ENCODE measurements at places on chromosomes 4 and X. TPM values are rescaled to one million over a fixed set of nuclear protein-coding genes. Genes with fewer than 3 reads are reported as not detected.

- DNase-seq, result peak; percentile 16
Observed at GRCh38 chrX:71181558-71181909, 36.9 kb downstream of the NLGN3 start.

DNA sequence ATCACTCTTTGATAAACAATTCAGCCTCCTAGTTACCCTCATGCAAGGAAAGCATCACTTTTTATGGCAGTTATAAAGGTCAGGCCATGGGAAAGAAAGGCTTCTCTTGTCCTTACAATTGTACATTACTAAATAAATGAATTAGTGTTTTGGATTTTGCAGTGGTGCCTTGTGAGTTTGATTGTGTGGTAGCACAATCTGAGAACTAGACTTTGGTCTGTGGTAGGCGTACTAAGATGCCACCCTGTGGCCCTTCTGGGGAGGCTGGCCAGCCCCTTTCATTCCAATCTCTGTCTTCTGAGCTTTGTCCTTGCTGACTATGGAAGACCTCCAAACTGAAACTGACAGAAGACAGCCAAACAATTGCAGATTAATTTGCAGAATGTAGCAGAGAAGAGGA is 14.6 kb upstream of the HNRNPD start:
- no peak for DNase-seq

DNA sequence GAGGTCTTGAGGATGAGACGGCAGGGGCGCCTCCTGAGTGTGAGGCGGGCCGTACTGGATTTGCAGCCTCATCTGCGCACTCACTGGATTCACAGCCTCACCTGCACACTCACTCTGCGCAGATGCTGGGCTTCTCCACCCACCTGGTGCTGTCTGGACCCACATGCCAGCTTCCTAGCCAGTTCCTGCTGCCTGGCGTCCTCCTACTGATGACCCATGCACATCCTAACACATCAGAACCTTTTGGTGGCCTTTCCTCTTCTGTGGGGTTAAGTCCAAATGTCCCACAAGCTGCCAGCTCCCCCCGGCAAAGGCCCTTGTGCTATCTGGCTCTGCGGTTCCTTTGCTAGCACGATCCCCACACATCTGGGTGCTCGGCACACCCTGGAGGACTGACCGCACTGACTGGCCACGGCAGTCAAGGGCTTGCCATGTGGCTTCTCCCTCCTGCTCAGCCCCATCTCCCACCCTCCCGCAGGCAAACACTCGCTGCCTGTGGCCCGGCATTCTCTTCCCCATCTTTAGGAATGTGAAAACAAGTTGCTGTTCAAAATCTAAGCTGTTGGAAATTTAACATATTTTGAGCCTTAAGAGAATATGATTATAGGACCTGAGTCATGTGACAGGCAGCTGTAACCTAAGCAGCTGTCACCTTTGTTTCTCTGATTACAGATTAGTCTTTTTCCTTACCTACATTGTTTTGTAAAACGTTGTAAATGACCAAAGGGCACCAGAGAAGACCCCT is 39.4 kb upstream of the AFAP1 start:
- no peak for DNase-seq

DNA sequence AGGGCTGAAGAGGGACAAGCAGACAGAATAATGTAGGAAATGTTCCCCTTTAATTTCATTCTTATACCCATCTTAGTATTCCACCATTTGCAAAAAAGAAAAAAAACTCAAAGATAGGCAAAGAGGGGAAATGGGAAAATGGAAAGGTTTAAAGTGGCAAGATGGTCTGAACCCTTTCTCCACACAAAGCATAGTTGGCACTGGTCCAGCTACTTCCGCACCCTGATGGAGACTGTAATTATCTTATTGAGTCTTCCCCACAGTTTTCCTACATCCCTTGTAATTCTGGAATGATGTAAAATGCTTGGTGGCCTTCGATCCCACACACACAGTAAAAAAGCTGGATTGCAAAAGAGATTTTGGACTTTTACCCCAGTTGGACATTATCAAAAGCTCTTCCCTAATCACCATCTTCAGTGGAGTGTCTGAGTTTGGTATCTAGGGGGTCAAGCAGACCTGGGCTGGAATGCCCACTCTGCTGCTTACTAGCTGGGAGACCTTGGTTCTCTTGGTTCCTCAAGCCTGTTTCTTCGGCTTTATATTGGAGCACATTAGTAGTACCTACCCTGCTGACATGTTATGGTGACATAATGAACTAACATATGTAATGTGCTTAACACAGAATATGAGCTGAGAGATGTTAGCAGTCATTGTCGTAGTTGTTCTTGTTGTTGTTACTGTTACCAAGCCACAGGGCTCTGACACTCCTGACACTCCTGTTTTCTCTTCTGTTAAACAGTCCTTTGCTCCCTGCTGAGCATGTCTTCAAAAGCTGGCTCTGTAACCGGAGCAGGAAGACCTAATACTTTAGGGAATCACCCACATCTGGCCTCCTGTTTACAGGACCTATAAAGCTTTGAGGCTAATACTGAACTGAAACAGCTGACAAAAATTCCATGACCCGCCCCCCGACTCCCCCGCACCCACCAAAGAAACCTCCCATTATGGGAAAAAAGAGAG is 4.7 kb downstream of the SRPX2 start:
- no peak for DNase-seq

GRCh38 chrX:69179380-69179911 is 14.2 kb upstream of the PJA1 start:
- DNase-seq, result no peak

DNA sequence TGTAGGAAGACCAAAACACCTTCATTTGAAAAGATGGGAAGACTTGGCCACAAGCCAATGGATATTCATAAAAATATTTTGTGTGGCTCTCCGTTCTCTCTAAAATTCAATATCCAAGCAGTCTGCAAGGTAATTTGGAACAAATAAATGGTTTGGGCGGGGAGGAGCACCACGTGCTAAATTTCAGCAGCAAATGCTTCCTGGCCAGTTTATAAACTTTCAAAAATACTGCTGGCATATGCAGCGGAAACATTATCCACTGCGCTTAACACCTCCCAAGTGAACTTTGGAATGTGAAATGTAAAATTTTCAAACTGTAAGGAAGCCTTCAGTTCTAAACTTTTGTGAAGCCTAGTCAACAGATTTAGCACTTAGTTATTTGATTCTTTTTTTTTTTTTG is 191.0 kb downstream of the NSUN7 start:
- no peak for DNase-seq

DNA sequence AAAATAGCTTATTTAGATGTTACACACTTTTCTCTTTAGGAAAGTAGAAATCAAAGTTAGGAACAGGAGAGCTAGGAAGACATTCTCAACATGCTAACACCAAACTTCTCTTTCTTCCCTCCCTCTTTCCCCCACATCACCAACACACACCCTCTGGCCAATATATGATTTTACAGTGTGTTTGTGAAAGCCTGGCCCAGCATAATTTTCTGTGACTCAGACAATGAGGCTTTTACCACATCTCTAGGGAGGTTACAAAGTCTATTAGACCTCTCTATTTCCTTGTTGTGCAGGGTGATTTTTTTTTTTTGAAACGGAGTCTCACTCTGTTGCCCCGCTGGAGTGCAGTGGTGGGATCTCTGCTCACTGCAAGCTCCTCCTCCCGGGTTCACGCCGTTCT is 189.9 kb downstream of the AASDH start:
- DNase-seq, result no peak

- no peak for DNase-seq
Observed at GRCh38 chr4:91596718-91597117, 707.0 kb upstream of the GRID2 start.

- DNase-seq, result no peak
Observed at GRCh38 chr4:174864031-174864430, 35.0 kb upstream of the GLRA3 start.

Gene IL2RG
- 550 TPM for total RNA-seq

Data from natural killer cell (primary cell).